ENCODE measurements at places on chromosomes 7 and 10.

GRCh38 chr10:33103863-33104379 lies 145.9 kb upstream of the ITGB1 start:
- DNase-seq, result no peak

DNA sequence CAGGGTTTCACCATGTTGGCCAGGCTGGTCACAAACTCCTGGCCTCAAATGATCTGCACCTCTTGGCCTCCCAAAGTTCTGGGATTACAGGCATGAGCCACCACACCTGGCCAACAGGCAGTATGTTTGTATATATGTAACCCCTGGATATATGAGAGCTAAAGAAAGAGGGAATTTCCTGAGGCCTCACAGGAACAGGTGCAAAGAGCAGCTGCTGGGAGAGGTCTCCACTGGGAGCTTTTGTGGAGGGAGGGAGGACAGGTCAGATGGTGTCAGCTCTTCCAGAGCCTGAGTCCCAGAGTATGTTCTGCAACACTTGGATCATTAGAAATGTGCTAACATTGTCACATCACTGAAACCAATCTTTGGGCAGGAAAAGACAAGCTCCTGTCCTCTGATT lies 110.1 kb upstream of the KIF5B start:
- no peak for DNase-seq

GRCh38 chr7:107017965-107018719 lies 26.4 kb upstream of the PRKAR2B start:
- no peak for DNase-seq

GRCh38 chr10:79132681-79133381 lies 64.1 kb downstream of the ZMIZ1 start:
- DNase-seq, result no peak

DNA sequence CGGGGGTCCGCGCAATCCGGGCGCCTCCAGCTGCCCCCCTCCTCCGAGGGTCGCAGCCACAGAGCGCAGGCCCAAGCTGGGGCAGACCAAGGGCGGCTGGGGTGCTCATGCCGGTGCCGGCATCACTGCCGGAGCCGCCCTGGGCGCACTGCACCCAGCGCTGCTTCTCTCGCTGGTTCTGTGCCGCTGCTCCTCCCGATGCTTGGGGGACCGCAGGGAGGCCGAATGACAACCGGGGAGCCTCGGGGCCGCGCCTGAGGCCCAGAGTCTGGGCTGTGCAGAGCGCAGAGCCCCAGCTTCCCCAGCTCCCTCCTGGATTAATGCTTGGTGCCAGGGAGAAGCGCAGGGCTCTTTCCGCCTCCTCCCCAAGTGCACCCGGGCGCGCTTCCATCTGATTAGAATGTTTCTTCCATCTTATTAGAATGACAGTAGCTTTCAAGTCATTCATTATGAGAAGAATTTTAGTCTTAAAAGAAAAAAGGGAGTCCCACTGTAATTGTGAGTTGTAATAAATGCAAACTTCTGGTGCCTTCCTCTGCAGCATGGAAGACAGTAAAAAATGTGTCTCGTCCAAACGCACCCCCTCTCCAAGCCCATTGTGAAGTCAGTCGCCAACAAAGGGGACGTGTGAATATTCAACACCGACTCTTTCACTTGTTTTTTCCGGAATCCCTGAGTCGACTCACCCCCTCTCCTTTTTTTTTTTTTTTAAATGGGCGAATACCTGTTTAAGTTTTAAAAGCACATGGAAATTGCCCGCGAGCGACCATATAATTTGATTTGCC lies 19.5 kb upstream of the PTF1A start:
- no peak for DNase-seq

DNA sequence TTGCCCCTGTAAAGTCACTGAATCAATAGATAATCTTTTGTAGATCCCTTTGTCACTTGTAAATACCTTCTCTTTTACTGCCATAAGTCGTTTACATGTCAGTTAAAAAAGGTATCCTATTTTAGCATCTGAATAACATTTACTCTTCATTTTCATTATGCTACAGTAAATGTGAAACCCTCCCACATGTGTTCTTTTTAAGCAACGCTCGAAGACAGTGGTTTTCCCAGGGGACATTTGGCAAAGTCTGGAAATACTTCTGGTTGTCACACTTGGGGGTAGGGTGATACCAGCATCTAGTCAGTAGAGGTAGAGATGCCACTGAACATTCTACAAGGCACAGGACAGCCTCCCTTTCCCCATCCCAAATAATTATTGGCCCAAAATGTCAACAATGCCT lies 23.7 kb downstream of the ATAD1 start:
- DNase-seq, result no peak

DNA sequence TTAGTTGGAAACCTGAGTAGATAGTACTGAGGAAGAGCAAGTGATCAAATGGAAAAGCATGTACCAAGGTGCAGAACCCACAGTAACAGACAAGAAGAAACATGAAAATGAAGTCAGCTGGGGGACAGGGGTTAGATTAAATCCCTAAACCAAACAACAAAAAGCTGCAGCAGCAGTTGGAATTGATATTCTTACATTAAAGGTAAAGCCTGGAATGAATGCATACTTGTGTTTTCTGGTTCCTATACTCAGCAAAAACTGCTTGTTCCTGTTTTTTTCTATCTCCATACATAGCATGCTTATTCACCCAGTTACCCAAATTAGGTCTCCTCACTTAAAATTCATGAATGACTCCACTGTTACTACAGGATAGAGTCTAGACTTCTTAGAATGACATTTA lies 92.4 kb downstream of the TPST1 start:
- DNase-seq, result no peak

- DNase-seq, result peak; percentile 35
Observed at GRCh38 chr10:32207544-32207943, 139.4 kb downstream of the EPC1 start.

GRCh38 chr7:148809856-148810255 lies 74.2 kb downstream of the EZH2 start:
- no peak for DNase-seq

DNA sequence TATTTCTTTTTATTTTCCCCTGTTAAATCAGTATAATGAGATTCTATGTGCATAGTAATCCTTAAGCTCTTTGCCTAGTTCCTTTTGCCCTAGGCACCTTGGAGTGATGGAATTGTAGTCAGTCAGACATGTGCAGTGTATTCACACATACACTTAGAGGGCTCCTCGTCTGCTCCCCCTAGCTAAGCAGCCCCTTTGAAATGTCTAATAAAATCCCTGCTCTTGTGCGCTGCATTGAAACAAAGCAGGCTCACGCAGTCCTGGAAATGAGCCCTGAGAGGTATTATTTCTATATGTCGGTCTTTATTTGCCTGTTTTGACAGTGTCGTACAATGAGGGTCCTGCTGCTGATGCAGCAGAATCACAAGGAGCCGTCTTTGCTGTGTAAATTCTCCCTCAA lies 258.7 kb downstream of the AUTS2 start:
- DNase-seq, result no peak

GRCh38 chr7:81908220-81908619 lies 138.4 kb upstream of the HGF start:
- no peak for DNase-seq

DNA sequence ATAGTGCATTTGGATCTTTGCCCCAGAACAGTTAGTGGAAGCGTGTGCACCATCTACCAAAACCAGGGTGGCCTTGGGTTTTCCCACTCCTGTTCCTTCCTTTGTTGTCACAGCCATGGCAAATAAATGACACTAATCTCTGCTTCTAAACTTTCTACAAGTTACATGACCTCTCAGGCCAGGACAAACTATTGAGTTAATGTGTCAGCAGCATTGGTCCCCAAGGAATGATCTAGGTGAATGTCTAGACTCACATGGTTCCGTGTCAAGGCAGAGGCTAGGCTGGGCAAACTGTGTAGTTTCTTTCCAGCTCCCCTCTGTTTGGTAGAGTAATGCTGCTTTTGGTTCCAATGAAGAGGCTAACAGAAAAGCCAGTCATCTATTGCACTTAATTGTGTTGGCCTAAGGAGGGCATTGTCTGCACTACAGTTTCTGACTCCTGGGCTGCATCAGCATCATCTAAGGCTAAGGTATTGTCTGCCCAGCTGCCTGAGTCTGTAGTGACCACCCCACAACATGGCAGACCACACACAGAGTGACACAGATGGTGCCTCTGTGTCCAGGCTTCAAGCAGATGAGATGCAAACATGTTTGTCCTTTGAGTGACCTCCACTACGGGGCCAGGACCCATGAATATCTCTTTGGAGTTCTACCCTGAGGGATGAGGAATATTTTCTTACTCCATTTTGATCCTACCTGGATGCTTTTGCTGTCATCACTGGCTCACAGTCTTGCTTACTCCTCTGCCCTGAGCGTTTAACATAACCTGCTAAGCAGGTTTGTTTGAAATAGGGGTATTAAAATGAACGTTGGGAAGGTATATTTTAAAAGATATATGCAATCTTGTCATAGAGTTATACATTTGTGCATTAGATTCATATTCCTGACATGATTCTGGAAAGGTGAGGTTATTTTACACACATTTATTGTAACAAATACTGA lies 1.7 kb downstream of the CYP3A4 start:
- DNase-seq, result no peak

GRCh38 chr10:110445871-110446270 lies 51.8 kb upstream of the DUSP5 start:
- DNase-seq, result no peak

- DNase-seq, result no peak
Observed at GRCh38 chr7:44338600-44338999, 13.2 kb upstream of the CAMK2B start.

DNA sequence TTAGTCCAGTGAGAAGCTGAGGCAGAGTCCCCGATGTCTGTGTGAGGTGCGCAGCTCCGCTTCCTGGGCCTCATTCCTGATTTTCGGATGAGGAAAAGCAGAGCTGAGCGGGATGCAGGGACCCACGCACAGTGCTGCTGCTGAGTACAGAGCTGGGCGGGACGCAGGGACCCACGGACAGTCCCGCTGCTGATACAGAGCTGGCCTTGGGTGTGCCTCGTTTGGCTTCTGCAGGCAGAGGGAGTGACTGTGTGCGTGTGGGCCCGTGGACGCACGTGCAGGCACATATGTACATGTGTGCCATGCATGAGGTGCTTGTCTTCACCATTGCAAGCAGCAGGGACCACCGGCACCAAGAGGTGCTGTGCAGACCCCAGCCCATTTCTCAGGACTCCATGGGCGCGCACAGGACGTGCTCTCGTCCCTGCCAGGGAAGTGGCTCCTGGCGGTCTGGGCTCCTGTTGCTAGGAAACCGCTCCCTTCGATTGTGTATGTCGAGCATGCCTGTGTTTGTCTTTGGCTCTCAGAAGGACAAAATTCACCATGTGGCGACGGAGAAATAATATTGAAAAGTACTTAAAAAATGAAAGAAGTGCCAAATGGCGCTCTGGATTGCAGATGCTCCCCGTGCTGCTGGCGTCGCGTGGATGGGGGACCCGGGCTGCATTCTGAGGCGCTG lies 303.8 kb upstream of the MKI67 start:
- no peak for DNase-seq

GRCh38 chr10:68989317-68989990 lies 851 bp downstream of the KIFBP start:
- no peak for DNase-seq

DNA sequence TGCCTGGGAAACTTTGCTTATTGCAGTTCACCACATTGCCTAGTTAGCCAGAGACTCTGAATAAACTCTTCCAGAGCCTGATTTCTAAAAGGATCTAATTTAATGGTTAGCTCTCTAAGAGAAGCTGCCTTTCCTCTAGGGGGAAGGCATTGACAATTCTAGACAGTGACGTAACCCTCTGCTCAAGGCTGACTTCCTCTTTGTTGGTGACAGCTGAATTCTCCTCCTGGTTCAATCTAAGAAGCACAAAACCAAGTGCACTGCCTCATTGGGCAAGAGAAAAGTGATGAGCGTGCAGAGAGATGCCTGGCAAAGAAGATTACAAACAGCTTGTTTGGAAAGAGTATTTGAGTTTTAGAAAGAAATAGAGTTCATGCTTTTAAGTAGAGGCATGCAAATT lies 102.7 kb downstream of the MACC1 start:
- no peak for DNase-seq

GRCh38 chr7:76354981-76355730 lies 3.6 kb downstream of the YWHAG start:
- no peak for DNase-seq

GRCh38 chr7:10483671-10484070 lies 490.0 kb upstream of the PHF14 start:
- no peak for DNase-seq

DNA sequence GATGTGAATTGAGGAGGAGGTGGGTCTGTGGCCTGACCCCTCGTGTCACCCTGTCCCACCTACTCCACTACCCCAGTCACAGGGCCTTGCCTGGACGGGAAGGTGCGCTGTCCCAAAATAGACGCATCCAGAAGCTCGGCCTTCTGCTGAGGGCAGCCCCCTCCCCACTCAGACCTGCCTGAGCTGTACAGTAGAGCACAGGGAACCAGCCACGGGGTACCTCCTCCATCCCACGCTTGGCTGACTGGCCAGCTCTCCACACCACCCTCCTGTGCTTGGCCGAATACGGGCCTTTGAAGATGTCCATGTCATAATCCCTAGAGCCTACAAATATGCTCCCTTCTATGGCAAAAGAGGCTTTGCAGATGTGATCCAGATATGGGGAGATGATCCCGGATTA lies 88.3 kb downstream of the CHST15 start:
- DNase-seq, result no peak

- DNase-seq, result no peak
Observed at GRCh38 chr10:97384156-97384555, 17.0 kb downstream of the RRP12 start.

- no peak for DNase-seq
Observed at GRCh38 chr10:46307281-46308112, 20.7 kb downstream of the ANTXRL start.

DNA sequence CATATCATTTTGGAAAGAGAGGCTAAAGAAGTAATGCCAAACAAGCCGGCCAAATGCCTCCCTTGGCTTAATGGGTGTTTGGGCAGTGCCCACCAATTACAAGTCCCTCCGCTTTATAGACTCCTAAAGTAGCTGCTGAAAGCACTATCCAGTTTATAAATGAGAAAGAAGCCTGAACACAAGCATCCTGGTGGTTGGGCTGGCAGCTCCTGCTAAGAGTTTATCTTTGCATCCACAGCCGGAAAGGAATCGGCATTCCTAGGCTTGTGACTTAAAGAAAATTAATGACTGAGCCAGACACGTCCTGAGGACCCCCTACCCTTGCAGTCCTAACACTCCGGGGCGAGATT lies 13.1 kb upstream of the NKX2-3 start:
- no peak for DNase-seq

GRCh38 chr7:158245724-158246041 lies 341.9 kb downstream of the PTPRN2 start:
- no peak for DNase-seq

DNA sequence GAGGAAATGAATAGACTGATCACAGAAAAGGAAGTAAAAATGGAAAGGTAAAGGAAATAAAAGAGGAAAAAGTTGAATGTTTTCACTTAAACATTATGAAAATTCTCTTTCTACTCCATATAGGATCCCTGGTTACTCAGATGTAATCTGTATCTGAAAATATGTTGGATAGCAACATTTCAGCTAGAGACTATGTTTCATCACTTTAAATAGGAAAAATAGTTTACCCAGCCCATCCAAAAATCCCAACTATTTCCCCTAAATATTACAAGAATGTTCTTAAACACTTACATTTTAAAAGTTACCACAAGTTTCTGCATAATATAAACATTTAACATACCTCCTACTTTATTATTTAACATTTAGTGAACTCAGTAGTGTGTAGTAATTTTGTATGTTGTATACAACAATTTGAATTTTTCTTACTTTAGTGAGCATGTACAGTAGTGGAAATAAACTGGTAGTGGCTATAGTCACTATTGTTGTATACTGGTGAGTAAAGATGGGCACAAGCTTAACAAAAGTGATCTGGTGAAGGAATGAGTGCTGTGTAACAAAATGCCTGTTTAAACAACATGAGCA lies 27.1 kb downstream of the SLF2 start:
- no peak for DNase-seq

- no peak for DNase-seq
Observed at GRCh38 chr7:50208378-50208982, 96.0 kb upstream of the IKZF1 start.
